Activated T-cell treated with anti-CD3 and anti-CD28 coated beads, Interleukin-2, amount 50 U/mL, for 4 hours (primary cell): ENCODE measurements at places on chromosomes 16 and 17. TPM values are rescaled to one million over a fixed set of nuclear protein-coding genes. Genes with fewer than 3 reads are reported as not detected.

GRCh38 chr17:50027881-50028735 lies 27.8 kb upstream of the ITGA3 start:
- no peak for DNase-seq

DNA sequence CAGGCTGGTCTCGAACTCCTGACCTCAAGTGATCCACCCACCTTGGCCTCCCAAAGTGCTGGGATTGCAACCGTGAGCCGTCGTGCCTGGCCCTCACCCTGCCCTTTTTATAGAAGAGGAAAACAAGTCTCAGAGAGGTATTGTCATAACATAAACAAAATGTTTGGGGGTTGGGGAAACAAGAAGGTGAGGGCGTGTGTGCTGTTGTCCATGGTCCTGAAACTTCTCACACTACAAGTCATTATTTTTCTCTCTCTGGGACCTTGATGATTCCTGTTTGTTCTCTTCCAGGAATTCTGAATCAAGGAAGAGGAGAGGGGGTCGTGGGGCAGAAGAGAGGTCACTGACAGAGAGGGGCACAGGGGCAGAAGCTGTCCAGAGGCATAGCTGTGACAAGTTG lies 160.2 kb upstream of the LHX1 start:
- no peak for DNase-seq

- DNase-seq = peak; percentile 38
These were observed 14.4 kb upstream of the MEAK7 start for GRCh38 chr16:84518804-84519341.

DNA sequence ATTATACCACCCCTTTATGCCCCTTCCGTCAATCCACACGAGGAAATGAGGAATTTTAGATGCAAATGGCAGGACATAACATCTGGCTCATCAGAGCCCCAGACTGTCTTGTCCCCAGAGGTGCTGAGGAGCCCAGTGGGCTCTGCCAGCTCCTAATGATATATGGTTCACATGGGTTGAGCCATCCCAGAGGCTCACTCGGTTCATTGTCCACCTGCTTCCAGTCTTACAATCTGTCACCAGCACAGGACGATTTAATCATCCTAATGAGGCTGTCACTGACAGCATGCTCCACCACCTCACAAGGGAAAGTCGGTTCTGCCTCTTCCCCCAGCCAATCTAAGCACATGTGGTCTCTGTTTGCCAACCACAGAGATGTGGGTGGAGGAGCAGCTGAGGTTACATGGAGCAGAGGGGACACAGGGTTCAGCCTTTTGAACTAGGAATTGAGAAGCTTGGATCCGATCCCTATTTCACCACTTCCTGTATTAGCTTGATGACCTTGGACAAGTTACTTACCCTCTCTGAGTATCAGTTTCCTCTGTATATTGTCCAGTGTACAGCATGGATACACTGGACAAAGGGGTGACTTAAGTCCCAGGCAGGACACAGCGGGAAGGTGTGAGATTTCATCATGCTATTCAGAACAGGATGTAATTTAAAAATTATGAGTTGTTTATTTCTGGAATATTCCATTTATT lies 27.0 kb upstream of the DHX8 start:
- DNase-seq = no peak

DNA sequence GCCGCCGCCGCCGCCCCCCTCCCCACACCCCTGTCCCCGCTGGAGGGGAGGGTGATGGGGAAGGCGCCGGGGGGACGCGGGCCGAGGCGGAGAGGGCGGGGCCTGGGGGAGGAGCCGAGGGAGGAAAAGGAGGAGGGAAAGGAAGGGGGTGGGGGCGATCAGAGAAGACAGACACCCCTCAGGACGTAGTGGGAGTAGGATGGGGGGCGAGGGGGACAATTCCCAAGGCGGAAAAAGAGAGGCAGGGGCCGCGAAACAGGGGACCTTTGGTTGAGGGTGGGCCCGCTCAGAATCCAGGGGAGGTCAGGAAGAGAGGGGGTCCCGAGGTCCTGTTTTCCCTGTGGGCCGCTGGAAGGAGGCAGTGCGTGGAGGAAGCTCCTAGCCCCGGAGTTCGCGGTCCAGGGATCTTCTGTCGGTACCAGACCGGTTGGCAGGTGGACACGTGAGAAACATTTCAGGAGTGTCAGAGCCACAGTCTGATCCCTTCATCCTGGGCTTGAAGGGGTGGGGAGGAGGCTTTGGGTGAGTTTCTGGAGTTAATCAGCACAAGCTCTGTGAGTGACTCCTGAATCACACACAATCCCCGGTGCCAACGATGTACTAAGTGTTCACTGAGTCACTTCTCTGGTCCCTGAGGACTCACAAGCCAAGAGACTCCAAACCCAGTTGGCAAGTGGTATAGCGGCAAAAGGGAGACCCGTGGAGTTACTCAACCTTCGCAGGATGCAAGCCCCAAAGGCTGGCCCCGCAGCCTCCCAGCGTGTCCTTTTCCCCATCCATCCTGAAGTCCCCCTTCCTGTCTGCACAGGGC lies at the start of gene XYLT1:
TSS of gene XYLT1 (minus strand) at position 53 of the 811 bp plus-strand sequence. CDS start 164 bp downstream, outside the sequence.
- peak; percentile 54 for DNase-seq

GRCh38 chr16:2835638-2836493 lies 5.8 kb downstream of the ZG16B start:
- DNase-seq = no peak

DNA sequence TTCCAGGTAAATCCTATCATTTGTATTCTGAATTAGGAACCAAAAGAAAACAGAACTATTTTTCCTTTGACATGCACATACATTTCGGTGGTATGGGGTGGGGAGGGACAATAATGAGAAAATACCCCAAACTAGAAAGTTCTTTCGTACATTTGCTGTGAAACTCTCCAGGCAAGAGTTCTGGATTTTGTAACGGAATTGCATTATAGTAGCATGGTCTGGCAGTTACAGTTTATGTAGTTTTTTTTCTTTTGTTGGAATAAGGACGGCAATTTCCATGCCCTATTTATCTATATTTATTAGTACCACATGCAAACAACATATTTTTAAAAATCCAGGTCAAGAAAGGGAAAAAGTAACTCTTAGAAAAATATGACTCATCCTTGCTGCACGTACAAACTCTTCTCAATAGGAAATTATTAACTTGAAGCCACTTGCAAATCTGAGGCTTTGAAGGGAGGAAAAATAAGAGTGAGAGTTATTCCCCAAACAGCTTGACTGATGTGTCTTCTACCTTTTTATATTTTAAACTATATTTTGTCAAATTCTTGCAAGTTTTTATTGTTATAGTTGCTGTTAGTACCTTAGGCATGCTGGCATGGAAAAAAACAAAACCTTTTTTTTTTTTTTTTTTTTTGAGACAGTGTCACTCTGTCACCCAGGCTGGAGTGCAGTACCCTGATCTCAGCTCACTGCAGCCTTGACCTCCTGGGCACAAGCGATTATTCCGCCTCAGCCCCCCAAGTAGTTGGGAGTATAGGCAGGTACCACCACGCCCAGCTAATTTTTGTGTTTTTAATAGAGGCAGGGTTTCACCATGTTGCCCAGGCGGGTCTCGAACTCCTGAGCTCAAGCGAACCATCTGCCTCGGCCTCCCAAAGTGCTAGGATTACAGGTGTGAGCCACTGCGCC lies 69.3 kb downstream of the WWP2 start:
- no peak for DNase-seq

- DNase-seq = no peak
These were observed 31.5 kb upstream of the IRX6 start for GRCh38 chr16:55292491-55292890.

DNA sequence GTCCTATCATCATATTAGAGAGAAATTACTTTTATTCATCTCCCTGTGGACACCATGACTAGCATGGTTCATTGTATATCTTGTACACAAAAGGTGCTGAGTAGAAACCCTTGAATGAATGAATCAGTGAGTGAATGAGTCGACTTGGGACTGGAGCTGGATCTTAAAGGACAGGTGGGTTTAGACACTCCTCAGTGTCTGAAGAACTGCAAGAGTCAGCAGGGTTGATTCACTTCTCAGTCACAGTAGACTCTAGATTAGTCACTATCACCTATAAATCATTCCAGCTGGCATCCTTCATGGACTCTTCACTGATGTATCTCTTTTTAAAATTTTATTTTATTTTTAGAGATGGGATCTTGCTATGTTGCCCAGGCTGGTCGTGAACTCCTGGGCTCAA lies 30.1 kb upstream of the PMFBP1 start:
- DNase-seq = no peak

- no peak for DNase-seq
These were observed 19.1 kb downstream of the LIG3 start for GRCh38 chr17:34999456-34999855.

Gene GAS2L2
- total RNA-seq = 0.05 TPM

Gene CTRB2
- 6.7 TPM for total RNA-seq

Gene MSLN
- total RNA-seq = not detected

Gene CIBAR2
- not detected for total RNA-seq

Gene HOXB5
- total RNA-seq = not detected

Gene ZNF207
- 222 TPM for total RNA-seq

Gene PROCA1
- 1.1 TPM for total RNA-seq

Gene FNDC8
- not detected for total RNA-seq
